Hippocampal formation (tissue), 2 donors: ENCODE measurements at places on chromosomes 13 and 19.

- DNase-seq, result peak; percentile 0
Measured at GRCh38 chr19:44587963-44588770, 25.2 kb upstream of the IGSF23 start.

DNA sequence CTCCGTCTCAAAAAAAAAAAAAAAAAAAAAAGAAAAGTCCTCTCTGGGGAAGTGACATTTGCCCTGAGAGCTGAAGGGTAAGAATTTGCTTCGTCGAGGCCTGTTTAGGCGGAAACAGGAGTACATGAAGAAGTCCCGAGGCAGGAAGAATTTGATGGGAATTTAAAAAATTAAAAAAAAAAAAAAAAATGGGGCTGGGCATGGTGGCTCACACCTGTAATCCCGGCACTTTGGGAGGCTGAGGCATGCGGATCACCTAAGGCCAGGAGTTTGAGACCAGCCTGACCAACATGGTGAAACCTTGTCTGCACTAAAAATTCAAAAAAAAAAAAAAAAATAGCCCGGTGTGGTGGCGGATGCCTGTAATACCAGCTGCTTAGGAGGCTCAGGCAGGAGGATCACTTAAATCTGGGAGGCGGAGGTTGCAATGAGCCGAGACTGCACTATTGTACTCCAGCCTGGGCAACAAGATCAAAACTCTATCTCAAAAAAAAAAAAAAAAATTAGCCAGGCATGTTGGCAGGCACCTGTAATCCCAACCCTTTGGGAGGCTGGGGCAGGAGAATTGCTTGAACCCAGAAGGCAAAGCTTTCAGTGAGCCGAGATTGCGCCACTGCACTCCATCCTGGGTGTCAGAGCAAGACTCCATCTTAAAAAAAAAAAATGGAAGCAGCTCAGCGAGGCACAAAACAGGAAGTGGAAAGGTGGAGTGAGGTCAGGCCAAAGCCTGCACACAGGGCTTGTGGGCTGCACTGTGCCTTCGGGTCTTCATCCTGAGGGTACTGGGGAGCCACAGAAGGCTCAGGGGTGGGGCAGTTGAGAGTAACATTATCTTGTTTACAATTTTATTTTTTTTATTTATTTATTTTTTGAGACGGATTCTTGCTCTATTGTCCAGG lies 4.9 kb downstream of the BAX start:
- DNase-seq, result no peak

DNA sequence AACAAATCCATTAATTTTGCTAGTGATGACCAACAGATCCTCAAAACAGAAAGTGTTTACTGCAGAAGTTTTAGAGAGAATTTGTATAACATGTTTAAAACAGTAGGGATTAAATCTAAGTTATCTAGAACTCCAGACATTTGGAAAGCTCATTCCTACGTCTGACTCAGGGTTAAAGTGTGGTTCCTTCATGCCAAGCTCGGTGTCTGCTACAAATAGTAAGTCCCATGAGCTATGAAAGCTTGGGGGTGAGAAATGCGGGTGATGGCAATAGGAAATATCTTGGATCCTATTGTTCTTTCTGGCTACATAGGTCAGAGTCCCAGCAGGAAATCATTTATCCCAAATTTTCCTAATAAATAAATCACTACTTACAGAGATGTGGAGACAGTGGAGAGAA lies 867.1 kb downstream of the UQCRFS1 start:
- DNase-seq, result no peak

DNA sequence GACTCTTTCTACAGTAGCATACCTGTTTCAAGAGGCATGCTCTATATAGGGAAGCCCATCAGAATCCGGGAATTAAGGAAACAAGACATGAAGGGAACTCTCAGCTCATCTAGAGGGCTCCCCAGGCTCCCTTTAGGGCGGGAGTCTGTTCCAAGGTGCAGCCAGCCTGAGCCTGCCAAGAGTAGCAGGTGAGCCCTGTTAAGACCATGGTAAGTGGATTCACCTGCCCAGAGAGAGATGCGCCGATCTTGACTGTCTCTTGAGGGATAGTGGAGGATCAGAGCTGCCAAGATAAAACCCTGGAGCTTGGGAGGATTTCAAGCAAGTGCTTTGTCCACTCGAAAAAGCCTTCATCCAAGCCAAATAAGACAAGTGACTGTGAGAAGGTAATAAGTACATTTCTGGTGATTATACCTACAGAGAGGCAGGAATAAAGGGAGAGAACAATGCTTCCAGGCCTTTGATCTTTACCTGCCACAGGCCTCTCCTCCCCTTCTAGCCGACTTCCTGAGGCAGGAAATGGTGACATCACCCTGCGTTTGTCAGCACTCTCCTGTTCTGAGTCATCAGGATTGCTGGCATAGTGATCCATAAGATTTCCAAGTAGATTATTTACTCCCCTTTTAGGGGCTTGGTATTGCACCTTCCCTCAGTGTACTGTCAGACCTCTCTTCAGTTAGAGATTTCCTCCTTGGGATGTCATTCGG lies 31.5 kb downstream of the KLF5 start:
- no peak for DNase-seq

- no peak for DNase-seq
Measured at GRCh38 chr13:22399801-22400420, 729.0 kb downstream of the FGF9 start.

DNA sequence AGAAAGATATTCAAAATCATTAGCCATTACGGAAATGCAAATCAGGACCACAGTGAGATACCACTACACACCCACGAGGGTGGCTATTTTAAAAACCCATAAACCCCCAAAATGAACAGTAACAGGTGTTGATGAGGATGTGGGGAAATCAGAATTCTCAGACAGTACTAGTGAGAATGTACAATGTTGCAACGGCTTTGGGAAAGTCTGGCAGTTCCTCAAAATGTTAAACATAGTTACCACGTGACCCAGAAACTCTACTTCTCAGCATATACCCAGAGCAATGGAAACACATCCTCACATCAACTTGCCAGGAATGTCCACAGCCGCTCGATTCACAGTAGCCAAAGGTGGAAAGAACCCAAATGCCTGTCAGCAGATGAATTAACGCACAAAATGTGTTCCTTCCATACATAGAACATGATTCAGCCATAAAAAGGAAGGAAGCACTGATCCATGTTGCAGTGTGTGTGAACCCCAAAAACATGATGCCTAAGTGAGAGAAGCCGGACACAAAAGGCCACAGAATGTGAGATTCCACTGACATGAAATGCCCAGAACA lies 7.0 kb downstream of the PLVAP start:
- no peak for DNase-seq

DNA sequence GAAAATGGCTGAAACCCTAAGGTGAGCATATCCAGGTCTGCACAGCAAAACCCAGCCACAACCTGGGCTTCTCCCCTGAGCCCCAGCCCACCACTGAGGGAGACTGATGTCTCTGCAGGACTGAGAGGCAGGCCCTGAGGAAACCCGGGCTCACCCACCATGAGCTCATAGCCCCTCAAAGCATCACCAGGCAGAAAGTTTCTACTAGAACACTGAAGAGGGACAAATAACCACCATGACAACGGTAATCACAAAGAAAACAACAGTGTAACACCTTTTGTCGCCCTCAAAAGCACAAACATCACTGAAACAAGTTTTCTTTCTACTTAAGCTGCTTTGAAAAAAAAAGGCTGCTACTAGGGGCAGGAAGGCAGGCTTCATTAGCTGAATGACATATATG lies 29.8 kb downstream of the TSHZ3 start:
- no peak for DNase-seq

- no peak for DNase-seq
Measured at GRCh38 chr19:51595190-51596175, 24.4 kb downstream of the ZNF175 start.

- DNase-seq, result no peak
Measured at GRCh38 chr13:20170921-20171320, 10.1 kb upstream of the GJA3 start.

DNA sequence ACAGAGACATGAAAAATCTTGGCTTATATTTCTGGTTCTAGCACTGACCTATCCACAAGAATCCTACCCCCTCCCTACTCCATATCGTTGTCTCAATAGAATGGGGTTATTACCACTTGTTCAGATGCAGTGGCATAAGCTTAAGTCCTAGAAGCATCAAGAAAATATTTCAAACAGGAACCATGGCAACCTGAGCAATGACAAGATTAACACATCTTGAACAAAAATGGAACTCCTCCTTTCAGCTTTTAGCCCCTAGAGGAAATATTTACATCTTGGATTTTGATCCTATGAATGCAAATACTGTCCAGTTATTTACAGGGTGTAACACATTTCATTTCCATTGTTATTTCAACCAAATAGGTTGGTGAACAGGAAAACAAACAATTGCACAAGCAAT lies 46.1 kb upstream of the TSC22D1 start:
- DNase-seq, result no peak

DNA sequence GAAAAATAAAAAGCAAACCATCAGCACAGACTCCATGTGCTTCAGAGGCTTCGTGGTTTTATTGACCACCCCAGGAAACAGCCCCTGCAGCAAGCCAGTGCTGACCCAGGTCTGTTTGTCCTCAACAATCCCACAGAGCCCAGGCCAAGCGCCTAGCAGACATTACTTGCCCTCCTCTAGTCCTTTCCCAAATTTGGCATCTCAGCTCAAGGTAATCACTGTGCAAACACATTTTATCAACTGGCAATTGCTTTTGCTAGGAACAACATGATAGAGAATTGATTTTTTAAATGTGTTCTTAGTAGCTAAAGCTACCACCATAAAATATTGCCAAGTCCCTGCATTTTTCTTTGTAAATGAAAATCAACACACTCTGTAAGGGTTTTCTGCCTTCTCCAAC lies 121.8 kb downstream of the STOML3 start:
- DNase-seq, result no peak

DNA sequence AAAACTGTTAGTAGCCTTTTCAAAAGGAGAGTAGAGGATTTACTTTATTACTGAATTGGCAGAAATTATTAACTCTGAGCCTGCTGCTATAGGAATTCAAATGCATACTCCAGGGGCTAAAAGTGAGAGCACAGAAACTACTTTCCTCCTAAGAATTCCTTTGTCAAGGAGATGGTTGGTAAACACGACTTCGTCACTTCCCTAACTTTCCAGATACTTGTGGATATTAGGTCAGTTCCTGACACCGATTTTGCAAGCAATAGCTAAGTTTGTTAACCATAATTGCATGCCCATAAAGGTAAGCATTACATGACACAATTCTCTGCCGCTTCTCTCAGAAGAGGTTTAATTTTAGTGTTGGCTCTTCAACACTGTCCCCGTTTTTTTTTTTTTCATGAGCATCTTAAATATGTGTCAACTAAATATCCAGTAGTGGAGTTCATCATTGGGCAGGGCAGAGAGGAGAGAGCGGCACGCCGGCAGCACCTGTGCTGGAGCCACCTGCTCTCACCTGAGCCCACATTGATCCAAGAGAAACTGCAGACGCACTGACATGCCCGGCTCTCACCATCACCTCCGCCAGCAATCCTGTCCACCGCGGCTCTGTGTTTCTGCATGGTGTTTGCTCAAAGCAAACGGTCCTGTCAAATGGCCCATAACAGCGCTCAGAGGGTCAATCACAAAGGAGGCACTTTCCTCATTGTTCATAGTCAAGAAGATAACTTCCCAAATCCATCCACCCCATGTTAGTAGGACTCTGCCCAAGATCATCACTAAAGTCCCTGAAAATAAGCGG lies 2.6 kb downstream of the MED26 start:
- no peak for DNase-seq

GRCh38 chr19:29545866-29546582 lies 20.2 kb downstream of the VSTM2B start:
- DNase-seq, result no peak

DNA sequence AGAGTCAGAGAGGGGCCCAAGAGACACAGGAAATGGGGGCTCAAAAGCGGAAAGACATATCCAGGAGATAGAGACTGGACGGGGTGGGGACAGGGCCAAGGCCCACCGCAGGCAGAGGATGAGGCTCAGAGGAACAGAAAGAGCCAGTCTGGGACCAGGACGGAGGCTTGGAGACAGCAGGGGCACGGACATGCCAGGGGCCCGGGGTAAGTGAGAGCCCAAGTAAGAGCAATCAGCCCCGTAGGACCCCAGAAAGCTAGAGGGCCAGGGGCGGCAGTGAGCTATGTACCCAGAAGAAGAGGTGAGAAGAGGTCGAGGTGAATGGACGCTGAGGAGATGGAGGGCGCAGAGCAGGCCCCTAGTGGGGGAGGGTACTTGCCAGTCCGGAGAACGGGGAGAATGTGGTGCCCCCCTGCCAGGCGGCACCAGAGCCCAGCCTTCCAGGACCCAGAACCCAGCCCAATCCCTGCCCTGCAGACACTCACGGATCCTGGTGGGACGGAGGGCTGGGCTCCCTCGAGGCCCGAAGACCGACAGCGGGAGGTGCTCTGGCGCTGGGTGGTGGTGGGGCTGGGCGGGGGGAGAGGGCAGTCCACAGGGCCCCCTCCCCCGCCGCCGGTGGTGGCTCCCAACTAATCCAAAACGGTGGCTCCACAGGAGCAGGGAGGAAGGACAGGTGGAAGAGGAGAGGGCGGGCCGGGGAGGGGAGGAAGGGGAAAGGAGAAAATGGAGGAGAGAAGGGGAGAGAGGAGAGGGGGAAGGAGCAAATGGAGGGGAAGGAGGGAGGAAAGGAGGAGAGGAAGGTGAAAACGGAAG lies 1.0 kb downstream of the GRIK5 start:
- no peak for DNase-seq

GRCh38 chr13:54687173-54687572 lies 1658.6 kb downstream of the OLFM4 start:
- no peak for DNase-seq

DNA sequence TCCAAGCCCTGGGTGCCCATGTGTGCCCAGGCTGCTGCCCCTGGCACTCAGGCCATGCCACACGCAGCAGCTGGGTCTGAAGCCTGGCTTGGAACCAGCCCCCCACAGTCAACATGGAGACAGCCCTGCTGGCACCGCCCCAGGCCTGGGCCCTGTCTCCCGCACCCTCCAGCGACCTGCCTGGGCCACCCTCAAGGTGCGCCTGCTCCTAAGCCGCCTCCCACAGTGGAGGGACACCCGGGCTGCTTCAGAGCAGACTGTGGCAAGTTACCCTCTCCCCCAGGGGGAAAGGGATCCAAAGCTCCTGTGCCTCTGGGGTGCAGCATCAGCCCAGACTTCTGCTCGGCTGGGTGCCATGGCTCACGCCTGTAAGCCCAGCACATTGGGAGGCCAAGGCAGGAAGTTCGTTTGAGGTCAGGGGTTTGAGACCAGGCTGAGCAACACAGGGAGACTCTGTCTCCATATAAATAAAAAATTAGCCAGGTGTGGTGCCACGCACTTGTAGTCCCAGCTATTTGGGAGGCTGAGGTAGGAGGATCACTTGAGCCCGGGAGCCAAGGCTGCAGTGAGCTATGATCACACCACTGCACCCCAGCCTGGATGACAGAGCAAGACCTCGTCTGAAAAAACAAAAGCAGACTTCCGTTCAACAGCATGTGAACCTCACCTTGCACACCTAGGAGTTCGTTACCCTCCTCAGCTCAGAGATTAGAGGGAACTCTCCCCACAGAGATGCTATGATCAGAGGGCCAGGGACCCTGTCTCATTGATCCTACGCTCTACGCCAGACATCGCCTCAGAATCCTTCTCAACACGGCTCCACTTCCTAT lies 15.6 kb downstream of the ELL start:
- DNase-seq, result no peak

- DNase-seq, result no peak
Measured at GRCh38 chr13:110263888-110264287, 43.1 kb downstream of the COL4A1 start.

- no peak for DNase-seq
Measured at GRCh38 chr13:28438598-28439334, 56.2 kb downstream of the FLT1 start.
